ENCODE measurements at places on chromosomes 5 and 9. TPM values are rescaled to one million over a fixed set of nuclear protein-coding genes. Genes with fewer than 3 reads are reported as not detected.

DNA sequence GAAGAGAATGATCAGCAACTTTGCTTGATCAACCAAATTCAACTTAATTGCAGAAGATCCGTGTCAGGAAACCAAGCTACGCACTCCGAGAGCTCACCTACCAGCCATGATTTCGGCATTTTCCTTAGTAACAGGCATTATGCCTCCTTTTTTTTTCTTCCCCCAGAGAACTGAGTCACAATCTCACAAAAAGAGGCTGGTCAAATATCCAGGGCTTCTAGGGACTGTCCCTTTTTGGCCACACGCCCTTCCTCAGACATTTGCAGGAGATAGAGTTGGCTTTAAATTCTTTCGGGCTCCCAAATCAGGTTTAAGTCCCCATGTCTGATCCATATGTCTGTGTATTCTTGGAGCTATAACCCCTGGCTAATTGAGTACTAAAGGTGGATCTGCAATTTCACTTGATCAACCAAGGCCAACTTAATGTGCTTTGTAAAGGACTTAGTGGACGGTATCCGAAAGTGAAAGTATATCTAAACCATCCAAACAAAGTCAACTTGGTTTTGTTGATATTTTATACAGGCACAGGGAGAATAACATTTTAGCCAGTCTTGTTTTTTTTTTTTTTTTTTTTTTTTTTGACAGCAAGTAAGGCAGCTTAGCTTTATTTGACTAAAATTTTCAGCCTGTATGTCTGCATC, 100.8 kb upstream of the TBCA start:
- DNase-seq: no peak

DNA sequence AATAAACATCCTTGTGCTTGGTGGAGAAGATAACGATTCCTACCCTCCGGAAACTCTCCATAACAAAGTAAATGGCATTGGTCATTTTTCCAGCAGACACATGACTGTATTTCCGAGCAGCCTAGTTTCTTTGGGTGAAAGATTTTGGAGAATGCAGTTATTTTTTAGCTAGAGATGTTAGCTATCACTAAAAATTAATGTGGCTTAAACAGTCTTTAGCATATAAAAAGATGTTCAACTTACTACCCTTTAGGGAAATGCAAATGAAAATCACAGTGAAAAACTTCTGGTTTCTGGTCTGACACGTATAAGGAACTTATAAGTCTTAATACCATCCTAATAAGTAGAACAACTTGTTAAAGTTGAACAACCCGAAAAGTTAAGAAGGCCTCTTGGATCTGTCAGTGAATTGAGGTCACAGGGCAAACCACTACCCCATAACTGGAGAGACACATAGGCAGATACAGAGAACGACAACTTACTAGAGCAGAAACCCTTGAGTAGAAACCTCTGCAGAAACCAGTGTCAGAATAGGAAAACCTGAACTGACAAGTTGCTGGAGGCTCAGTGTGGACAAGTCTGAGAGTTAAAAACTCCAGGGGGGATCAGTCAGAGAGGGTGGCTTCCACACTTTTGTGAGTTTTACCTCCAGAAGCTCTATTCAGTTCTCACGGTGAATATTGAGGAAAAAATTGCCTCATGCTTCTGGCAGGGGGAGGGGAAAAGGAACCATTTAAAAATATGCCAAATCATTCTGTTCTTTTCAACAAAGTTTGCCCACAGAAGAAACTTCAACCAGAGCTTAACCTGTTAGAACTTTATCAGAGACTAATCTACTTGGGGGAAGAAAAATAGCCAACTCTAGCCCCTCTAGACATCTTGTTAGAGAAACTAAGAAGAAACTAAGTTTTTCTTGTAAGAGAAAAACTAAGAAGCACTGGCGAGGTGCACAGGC, 325.2 kb upstream of the RPS23 start:
- DNase-seq: no peak

- DNase-seq: no peak
Measured at GRCh38 chr5:173302546-173303155, 25.6 kb downstream of the STC2 start.

The POLR3G gene
- total RNA-seq: 3.7 TPM

GRCh38 chr9:13064676-13065075, 214.8 kb downstream of the MPDZ start:
- DNase-seq: no peak

The PCDHB12 gene
- 0.18 TPM for total RNA-seq

Data from HT-29 (cell line).